ENCODE measurements at places on chromosomes 16 and 17.

DNA sequence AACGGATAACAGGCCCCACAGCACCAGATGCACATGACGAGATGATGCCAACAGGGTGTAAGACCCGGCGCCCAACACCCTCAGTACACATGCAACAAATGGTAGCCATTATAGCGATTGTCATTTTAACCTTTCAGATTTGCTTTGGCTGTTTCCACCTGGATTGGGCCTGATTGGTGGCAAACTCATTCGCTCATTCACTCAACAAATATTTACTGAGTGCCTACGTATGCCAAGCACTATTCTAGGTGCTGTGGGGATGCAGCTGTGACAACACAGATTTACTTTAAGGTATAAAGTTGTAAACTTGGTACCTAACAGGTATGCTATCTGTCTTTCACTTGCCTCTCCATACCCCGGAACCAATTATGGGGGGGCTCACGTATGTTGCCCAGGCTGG is 66.8 kb downstream of the SRCIN1 start:
- DNase-seq: no peak

DNA sequence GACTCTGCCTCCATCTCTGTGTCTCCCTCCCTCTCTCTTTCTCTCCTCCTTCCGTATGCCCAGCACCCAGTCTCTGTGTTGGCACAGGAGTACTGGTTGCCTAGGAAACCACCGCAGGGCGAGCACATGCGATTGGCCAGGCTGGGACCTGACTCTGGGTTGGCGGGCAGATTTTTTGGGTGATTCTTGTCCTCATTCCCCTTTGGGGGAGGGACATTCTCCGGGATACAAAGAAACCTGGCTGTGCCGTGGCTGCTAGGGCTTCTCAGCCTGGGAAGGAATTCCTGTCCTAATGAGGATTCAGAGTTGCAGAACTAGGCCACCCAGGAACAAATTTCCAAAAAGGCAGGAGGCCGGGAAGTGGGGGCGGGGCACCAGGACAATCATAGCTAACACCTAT is 168.9 kb downstream of the SHISA9 start:
- no peak for DNase-seq

- DNase-seq: no peak
Measured at GRCh38 chr16:61233713-61234112, 802.5 kb downstream of the CDH8 start.

- DNase-seq: no peak
Measured at GRCh38 chr17:76092526-76093413, 10.8 kb downstream of the EXOC7 start.

DNA sequence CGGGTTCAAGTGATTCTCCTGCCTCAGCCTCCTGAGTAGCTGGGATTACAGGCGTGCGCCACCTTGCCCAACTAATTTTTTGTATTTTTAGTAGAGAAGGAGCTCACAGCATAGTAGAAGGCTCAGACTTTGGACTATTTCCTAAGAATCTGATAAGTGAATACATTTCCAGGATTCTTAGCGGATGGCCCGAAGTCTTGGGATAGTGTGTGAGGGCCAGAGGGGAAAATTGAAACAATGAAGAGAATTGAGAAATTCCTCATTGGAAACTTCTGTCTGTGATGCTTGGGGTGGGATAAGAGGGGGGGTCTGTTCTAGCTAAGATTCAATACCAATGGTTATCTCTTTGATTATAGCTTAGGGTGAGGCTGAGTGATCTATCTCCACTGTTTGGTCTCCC is 183.3 kb downstream of the MSI2 start:
- DNase-seq: no peak

GRCh38 chr16:1696863-1697262 is 9.1 kb upstream of the MAPK8IP3 start:
- no peak for DNase-seq

DNA sequence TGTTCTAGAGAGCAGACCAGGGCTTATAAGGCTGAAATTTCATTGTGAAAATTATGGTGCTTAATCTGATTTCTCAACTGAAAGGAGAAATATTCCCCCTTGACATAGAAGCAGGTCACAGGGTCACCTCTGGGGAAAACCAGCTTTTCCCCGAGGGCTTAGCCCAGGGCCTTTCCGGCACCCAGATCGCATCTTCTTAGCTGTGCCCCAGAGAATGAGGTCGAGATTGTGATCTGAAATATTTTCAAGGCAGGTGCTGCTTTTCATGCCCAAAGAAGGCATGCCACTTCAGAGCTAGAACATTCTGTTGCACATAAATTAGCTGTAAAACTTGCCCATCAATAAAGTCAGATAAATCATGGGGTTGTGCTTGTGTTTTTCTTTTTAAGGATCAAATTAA is 25.4 kb upstream of the ARHGAP17 start:
- DNase-seq: no peak

- DNase-seq: peak; percentile 64
Measured at GRCh38 chr16:85718682-85719081, 29.9 kb upstream of the GINS2 start.

- DNase-seq: no peak
Measured at GRCh38 chr16:90033387-90033786, 14.1 kb upstream of the DBNDD1 start.

- peak; percentile 27 for DNase-seq
Measured at GRCh38 chr17:82065193-82065637, 389 bp downstream of the DUS1L start.

DNA sequence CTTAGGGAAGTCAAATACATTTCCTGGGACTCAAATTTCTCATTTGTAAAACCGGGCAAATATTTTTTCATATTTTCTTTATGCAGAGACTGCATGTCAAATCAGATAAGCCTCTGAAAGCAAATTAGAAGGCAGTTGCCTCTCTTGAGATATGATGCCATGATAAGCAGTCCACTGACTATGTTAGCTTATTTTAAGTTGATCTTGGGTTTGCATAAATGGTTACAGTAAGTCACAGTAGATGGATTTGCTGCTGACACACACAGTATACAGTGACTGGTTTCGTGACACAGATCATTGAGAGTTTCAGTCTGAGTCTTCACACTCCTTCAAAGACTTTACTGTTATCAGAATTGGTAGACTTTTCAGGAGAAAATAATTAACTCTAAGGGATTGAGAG is 927.6 kb upstream of the CDH8 start:
- no peak for DNase-seq

- DNase-seq: no peak
Measured at GRCh38 chr17:58530655-58531054, 16.2 kb upstream of the MTMR4 start.

DNA sequence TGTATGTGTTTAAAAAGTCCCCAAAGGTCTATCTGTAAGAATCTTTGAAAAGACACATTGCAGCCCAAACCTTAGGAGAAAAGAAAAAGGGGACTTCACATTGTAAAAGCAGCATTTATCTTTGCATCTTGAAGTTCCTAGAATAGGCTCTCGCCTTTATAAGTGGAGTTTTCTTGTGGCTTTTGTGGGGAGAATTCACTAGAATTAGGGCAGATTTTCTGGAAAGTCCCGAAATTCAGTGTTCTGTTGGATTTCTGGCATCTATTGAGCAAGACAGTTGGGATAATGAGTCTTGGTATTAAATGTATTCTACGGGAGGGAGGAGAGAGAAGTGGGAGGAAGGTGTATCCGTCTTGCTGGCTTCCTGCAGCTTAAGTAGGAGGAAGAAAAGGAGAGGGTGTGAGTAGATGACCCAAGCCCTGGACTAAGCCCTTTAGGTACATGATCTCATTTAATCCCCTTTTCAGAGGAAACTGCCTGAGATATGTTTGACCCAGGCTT is 62.6 kb downstream of the PRKCA start:
- no peak for DNase-seq

GRCh38 chr17:17567631-17568030 is 23.9 kb downstream of the PEMT start:
- DNase-seq: no peak

GRCh38 chr16:74830648-74831047 is 56.0 kb upstream of the FA2H start:
- no peak for DNase-seq

DNA sequence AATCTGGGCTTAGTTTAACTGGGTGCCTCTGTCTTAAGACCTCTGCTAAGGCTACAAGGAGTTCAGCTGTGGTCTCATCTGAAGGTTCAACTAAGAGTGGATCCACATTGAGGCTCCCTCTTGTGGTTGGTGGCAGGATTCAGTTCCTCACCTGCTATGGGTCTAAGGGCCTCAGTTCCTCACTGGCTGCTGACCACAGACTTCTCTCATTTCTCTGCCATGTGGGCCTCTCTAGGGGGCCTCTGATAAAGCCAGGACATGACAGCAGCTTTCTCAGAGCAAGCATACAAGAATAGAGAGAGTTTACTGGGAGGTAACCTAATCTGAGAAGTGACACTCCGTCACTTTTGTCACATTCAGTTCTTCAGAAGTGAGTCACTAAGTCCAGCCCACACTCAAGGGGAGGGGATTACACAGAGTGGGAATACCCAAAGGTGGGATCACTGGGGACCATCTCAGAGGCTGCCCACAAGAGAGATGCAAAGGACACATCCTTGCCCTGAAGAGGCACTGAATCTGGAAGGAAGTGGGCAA is 19.2 kb upstream of the ABAT start:
- DNase-seq: no peak

- DNase-seq: peak; percentile 74
Measured at GRCh38 chr16:8958344-8959167, 5.2 kb downstream of the USP7 start.
